ENCODE measurements at places on chromosomes 3 and 15.

GRCh38 chr3:13931172-13931571 is 51.3 kb upstream of the WNT7A start:
- no peaks in the 10 kb centered on the region for H3K27me3 ChIP-seq
- H3K27ac ChIP-seq = no peak overlapping the region
- DNase-seq = no peak
- no peaks in the 10 kb centered on the region for H3K36me3 ChIP-seq
- H3K4me1 ChIP-seq = no peaks in the 10 kb centered on the region

- H3K27me3 ChIP-seq = no peaks in the 10 kb centered on the region
- no peak overlapping the region for H3K27ac ChIP-seq
- H3K4me1 ChIP-seq = no peaks in the 10 kb centered on the region
- H3K4me3 ChIP-seq = no peak overlapping the region
- no peak for DNase-seq
- H3K36me3 ChIP-seq = no peaks in the 10 kb centered on the region
Observed at GRCh38 chr15:52496175-52496574, 32.5 kb downstream of the MYO5A start.

DNA sequence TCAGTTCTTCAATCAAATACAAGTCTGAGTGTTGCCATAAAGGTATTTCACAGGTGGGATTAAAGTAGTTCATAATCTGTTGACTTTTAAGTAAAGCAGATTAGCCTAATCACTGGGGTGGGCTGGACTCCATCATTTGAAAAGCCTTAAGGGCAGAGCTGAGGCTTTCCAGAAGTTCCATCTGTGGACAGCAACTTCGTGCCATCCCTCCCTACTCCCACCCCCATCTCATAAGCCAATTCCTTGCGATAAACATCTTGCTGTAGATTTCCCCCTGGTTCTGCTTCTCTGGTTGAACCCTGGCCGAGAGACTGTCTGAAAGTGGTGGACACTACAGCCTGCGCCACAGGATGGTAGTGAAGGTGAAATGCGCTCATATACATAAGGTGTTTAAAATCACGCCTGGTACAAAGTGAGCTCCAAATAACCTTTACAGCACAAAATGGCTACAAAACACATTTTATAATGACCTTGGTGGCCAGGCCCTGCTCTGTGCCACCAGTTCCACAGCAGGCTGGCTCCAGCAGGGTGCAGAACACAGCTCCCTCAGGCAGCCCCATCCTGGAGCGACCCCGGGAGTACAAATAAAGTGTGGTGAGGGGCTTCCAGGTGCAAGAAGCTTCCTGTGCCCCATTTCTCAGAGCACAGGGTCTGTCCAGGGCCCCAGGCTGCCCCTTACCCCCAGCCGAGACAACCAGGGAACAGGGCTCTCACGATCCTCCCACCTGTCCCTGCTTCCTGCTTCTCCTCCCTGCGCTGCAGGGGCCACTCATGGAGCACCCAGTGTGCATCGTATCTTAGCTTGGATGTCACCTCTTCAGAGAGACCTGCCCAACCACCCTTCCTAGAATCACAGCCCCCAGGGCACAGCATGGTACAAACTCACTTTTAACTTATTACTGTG is 25.8 kb upstream of the GATA2 start:
- no peak for DNase-seq
- no peaks in the 10 kb centered on the region for H3K4me1 ChIP-seq
- H3K36me3 ChIP-seq = no peaks in the 10 kb centered on the region
- H3K27me3 ChIP-seq = no peaks in the 10 kb centered on the region

GRCh38 chr3:49316696-49317457 is 23.0 kb downstream of the USP4 start:
- DNase-seq = no peak
- H3K4me3 ChIP-seq = no peak overlapping the region
- H3K27me3 ChIP-seq = no peaks in the 10 kb centered on the region
- H3K36me3 ChIP-seq = peaks cover 8% of the 10 kb centered on the region

- H3K4me1 ChIP-seq = peaks cover 11% of the 10 kb centered on the region
- H3K27ac ChIP-seq = no peak within 1 kb of the TSS
- peaks cover 28% of the 10 kb centered on the region for H3K27me3 ChIP-seq
Observed at GRCh38 chr3:50503504-50504342, at the start of gene CACNA2D2. TSS of gene CACNA2D2 (minus strand) at chr3:50503634. CDS start at chr3:50503423, 211 bp downstream.

DNA sequence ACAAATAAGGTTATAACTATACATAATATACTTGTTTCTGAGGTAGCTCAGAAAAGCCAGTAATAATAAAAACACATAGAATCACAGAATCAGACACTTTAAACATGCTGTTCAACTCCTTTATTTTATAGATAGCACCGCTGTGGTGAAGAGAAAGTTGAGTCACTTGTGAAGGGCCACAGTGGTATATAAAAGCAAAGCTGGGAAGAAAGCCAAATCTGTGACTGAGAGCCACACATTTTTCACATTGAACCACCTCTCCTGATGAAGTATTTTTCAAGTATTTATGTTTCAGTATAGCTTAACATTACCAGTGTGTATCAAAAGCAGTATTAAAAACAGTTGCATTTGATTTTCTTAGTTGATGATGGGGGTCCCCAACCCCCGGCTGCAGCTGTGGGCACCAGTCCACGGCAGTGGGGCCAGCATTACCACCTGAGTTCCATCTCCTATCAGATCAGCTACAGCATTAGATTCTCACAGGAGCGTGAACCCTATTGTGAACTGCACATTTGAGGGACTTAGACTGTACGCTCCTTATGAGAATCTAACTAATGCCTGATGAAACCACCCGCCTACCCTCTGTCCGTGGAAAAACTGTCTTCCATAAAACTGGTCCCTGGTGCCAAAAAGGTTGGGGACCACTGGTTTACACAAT is 46.2 kb downstream of the TBL1XR1 start:
- H3K36me3 ChIP-seq = peaks cover 3% of the 10 kb centered on the region
- DNase-seq = no peak
- no peaks in the 10 kb centered on the region for H3K27me3 ChIP-seq
- H3K4me3 ChIP-seq = no peak overlapping the region

DNA sequence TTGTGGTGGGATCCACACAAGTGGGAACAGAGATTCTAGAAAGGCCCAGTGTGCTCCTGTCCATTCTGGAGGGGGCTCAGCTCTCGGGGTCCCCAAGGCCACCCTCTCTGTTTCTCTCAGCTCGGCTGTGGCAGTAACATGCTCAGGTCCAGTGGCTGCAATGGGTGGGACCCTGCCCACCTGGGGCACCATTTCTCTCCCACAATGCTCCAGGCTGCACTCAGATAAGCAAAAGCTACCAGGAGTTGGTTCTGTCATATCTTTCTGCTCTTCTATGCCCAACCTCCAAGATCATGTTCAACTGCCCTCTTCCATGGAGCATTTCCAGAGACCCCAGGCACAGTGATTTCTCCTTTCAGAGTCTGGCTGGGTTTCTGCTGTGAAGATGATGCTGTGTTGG is 40.8 kb downstream of the ITGA11 start:
- no peaks in the 10 kb centered on the region for H3K4me1 ChIP-seq
- H3K27ac ChIP-seq = no peak overlapping the region
- DNase-seq = peak; percentile 11
- no peaks in the 10 kb centered on the region for H3K36me3 ChIP-seq

DNA sequence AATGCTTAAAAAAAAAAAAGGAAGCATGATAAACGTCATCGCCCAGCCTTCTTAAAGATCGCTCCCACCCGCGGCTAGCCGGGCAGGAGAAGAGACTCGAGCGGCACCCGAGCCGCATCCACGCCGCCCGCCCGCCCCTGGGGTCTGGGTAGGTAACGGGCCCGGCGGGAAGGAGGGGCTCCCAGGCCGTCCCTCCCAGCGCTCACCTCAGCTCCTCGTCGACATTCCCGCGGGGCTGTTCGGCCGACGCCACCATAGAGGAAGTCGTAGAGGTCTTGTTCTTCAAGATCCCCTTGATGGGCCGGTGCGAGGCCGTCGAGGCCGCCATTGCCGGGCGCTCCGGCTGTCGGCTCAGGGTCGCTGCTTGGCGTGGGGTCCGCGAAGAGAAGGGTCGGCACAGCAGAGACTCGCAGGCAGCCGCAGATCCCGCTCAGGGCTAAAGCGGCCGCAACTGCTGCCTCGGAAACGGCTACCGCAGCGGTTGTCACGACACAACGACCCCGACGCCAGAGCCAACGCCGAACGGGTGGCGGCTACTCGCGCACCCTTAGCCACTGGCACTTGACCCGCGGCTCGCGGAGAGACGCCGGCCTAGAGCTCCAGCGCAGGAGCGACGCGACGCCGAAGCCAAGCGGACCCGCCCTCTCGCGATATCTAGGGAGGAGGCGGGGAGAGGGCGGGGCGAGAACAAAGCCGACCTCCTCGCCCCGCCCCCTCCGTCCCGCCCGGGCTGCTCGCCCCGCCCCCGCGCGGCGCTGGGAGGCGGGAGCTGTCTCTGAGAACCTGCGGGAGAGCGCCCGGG is at the start of gene PPP1R2:
Gene PPP1R2, minus strand, starts transcription at position 628 of the 802 bp plus-strand sequence. Its CDS starts 300 bp downstream, at position 328.
- peak; percentile 92 for DNase-seq
- no peaks in the 10 kb centered on the region for H3K36me3 ChIP-seq
- peak within 1 kb of the TSS; percentile 88 for H3K4me3 ChIP-seq
- peaks cover 2% of the 10 kb centered on the region for H3K4me1 ChIP-seq

GRCh38 chr3:52236424-52236886 is 2.5 kb downstream of the TWF2 start:
- DNase-seq = peak; percentile 40
- H3K4me1 ChIP-seq = peaks cover 22% of the 10 kb centered on the region
- H3K36me3 ChIP-seq = no peaks in the 10 kb centered on the region
- H3K27me3 ChIP-seq = no peaks in the 10 kb centered on the region
- H3K4me3 ChIP-seq = peak overlapping the region; percentile 89

- H3K36me3 ChIP-seq = no peaks in the 10 kb centered on the region
- DNase-seq = peak; percentile 97
- H3K4me1 ChIP-seq = no peaks in the 10 kb centered on the region
- H3K4me3 ChIP-seq = no peak overlapping the region
- peaks cover 7% of the 10 kb centered on the region for H3K27me3 ChIP-seq
- H3K27ac ChIP-seq = no peak overlapping the region
Observed at GRCh38 chr3:9503283-9503682, 50.3 kb downstream of the LHFPL4 start.

DNA sequence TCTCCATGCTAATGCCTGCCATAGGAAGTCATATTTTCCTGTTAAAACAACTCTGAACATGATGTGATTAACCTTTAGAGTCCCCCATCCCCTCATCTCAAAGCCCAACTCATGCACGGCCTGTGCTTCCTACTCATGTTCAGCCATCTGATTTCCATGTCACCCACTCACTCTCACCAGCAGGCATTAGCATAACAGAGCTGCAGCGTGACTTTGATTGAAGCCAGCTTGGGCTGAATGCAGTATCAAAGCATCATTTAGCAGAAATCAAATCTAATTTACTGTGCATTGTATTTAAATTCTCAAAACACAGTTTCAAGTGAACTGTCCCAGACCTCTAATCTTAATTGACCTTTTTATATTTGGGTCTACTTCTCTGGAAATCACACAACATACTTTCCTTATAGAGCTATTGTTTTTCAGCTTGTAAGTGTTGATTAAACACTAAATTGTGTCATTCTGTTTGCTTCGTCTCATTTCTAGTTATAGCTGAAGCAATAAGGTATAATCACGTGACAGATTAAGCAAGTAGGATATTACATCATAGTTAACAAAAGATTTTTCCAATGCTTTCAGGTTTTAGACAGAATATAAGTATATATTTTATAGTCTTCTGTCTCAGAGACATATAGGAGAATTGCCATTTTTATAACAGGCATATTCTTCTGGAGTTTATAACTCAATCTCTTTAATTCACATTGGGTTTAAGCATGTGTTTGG is 501.5 kb downstream of the ROBO2 start:
- no peak for DNase-seq
- no peaks in the 10 kb centered on the region for H3K4me1 ChIP-seq
- H3K36me3 ChIP-seq = no peaks in the 10 kb centered on the region
- H3K27me3 ChIP-seq = no peaks in the 10 kb centered on the region
- no peak overlapping the region for H3K4me3 ChIP-seq

- DNase-seq = no peak
- no peak overlapping the region for H3K27ac ChIP-seq
- no peaks in the 10 kb centered on the region for H3K27me3 ChIP-seq
- H3K36me3 ChIP-seq = no peaks in the 10 kb centered on the region
- no peak overlapping the region for H3K4me3 ChIP-seq
Observed at GRCh38 chr15:83099290-83099689, 8.2 kb upstream of the TM6SF1 start.

DNA sequence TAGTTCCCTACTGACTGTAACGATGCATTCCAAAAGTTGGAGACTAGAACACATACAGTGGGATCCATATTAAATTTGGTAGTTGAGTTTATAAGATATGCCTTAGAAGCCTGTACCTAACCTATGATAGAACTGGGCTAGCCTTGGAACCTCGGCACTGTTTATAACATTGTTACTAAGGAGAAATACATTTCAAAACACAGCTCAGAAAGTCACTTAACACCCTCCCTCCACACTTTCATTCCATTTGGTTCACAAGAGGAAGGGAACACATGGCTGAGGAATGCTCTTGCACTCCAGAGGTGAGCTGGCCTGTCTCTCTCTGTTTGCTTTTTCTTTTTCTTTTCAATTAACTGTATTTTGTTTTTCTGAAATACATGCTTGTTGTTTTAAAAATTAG is 48.7 kb upstream of the TSC22D2 start:
- no peaks in the 10 kb centered on the region for H3K36me3 ChIP-seq
- H3K27ac ChIP-seq = no peak overlapping the region
- H3K4me1 ChIP-seq = no peaks in the 10 kb centered on the region
- no peak overlapping the region for H3K4me3 ChIP-seq
- no peaks in the 10 kb centered on the region for H3K27me3 ChIP-seq

GRCh38 chr15:99605490-99605931 is 39.7 kb downstream of the MEF2A start:
- H3K27ac ChIP-seq = no peak overlapping the region
- no peaks in the 10 kb centered on the region for H3K27me3 ChIP-seq
- H3K4me1 ChIP-seq = no peaks in the 10 kb centered on the region
- H3K36me3 ChIP-seq = no peaks in the 10 kb centered on the region

DNA sequence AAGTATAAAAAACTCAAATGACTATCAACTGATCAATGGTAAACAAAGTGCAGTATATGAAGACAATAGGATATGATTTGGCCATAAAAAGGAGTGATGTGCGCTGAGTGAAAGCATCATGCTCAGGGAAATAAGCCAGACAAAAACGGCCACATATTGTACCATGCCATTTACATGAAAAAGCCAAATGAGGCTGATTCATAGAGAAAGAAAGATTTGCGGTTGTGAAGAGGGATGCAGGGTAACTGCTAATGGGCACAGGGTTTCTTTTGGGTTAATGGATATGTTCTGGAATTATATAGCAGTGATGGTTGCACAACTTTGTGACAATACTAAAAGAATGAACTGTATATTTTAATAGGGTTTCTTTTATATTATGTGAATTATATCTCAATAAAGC is 877.2 kb upstream of the CFAP20DC start:
- H3K36me3 ChIP-seq = no peaks in the 10 kb centered on the region
- no peak overlapping the region for H3K4me3 ChIP-seq
- H3K4me1 ChIP-seq = no peaks in the 10 kb centered on the region
- no peaks in the 10 kb centered on the region for H3K27me3 ChIP-seq
- H3K27ac ChIP-seq = no peak overlapping the region
- DNase-seq = no peak

DNA sequence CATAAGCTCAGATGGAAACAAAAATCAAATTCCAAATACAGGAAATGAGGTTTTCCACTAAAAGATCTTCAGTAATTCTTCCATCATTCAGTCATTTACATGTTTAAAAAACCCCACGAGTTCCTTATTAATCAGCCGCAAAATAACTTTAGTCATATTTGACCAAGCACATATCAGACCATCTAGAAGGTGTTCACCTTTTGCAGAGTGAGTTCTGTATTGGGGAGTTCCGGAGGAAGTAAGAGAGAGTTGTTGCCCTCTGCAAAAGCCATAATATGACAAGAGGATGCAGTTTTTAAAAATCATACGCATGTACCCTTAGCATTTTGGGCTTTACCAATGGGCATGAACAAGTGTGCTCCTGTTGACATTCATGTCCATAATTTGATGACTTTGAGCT is 61.6 kb downstream of the CCR1 start:
- H3K4me1 ChIP-seq = no peaks in the 10 kb centered on the region
- no peaks in the 10 kb centered on the region for H3K36me3 ChIP-seq
- DNase-seq = no peak
- no peaks in the 10 kb centered on the region for H3K27me3 ChIP-seq
- no peak overlapping the region for H3K4me3 ChIP-seq
- no peak overlapping the region for H3K27ac ChIP-seq

Measured in H1 (cell line).